ENCODE measurements at places on chromosomes 6 and 20. TPM values are rescaled to one million over a fixed set of nuclear protein-coding genes. Genes with fewer than 3 reads are reported as not detected.
A peak's percentile ranks its signal among the peaks of the same experiment; 100 is the strongest.

- H3K27ac ChIP-seq: peak overlapping the region; percentile 52
- no peaks in the 10 kb centered on the region for H3K36me3 ChIP-seq
- H3K4me3 ChIP-seq: no peak overlapping the region
- no peaks in the 10 kb centered on the region for H3K4me1 ChIP-seq
Measured at GRCh38 chr6:166775180-166775922, 148.3 kb upstream of the RPS6KA2 start.

DNA sequence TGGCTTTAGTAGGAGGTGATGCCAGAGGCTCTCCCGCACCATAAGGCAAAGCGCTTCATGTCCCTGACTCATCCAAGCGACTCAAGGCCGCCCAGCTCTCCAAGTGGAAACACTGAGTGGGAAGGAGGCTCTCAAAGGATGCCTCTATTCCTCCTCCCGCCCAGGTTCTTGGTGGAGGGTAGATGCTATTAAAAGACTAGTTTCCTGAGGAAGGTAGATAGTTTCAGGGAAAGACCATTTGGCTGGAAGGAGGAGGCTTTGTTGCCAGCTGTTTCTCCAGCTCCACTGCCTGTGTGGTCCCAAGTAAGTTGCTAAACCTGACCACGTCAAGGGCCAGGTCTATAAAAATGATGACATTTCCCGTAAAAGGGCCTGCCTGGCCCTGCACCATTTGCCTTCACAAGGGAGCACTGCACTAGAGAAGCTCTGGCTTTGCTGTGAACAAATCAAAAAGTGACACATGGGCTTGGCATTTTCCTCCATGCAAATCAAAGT is 48.2 kb downstream of the GMDS start:
- no peak for DNase-seq
- no peak overlapping the region for H3K27ac ChIP-seq
- no peak overlapping the region for H3K4me3 ChIP-seq
- H3K27me3 ChIP-seq: peaks cover 11% of the 10 kb centered on the region
- peaks cover 3% of the 10 kb centered on the region for H3K4me1 ChIP-seq
- no peaks in the 10 kb centered on the region for H3K36me3 ChIP-seq

GRCh38 chr20:25221592-25222460 is 26.1 kb upstream of the PYGB start:
- no peak for DNase-seq
- H3K4me1 ChIP-seq: peaks cover 6% of the 10 kb centered on the region
- no peak overlapping the region for H3K4me3 ChIP-seq
- H3K27ac ChIP-seq: no peak overlapping the region
- no peaks in the 10 kb centered on the region for H3K27me3 ChIP-seq

- no peaks in the 10 kb centered on the region for H3K36me3 ChIP-seq
- H3K27ac ChIP-seq: no peak overlapping the region
Measured at GRCh38 chr6:52186480-52186879, 305 bp downstream of the IL17A start.

Gene PKHD1
- total RNA-seq: 0.25 TPM

Gene ADGRF5
- not detected for total RNA-seq

Data from neural crest cell (in vitro differentiated cells).